ENCODE measurements at places on chromosomes 2 and 18.

DNA sequence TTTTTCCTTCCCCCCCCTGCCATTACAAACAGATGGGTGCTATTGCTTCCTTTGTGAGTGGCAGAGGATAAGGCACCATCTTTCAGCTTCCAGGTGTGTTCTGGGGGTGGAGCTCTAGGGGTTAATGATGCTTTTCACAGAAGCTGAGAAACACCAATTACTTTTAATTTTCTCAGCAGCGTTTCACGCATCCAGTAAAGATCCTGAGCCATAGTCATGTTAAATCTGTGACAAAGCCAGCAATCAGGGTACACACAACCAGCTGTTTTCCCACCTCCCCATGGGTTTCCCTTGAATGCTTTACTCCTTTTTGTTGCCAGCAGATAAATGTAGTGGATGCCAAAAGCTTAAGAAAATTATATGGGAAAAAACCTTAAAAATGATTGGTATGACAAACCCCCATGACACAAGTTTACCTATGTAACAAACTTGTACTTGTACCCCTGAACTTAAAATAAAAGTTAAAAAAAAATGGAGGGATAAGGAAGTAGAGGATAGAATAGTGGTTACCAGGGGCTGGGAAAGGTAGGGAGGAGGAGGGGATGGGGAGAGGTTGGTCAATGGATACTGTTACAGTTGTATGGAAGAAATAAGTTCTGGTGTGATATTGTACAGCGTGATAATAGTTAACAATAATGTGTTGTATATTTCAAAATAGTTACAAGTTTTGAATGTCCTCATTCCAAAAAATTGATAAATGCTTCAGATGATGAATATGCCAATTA is 70.0 kb downstream of the ACOXL start:
- DNase-seq, result no peak

DNA sequence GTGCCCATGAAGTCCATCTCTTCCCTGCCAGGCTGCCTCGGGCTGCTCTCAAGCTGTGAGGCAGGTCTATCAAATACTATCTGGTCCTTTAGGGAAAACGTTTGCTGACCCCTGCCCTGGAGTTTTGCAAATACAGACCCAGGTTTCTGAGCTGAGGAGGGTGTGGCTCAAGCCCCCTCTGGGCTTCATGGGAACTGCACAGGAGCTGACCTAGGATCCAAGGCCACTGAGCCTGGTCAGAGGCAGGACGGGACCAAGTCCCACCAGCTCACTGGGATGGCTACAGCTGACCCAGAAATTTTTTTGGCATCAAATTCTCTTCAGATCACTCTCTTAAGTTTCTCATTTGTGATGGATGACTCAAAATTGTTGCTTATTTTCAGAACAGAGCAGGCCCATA is 14.1 kb downstream of the ZNF516 start:
- no peak for DNase-seq

- no peak for DNase-seq
Observed at GRCh38 chr18:79314838-79315388, 80.8 kb upstream of the NFATC1 start.

DNA sequence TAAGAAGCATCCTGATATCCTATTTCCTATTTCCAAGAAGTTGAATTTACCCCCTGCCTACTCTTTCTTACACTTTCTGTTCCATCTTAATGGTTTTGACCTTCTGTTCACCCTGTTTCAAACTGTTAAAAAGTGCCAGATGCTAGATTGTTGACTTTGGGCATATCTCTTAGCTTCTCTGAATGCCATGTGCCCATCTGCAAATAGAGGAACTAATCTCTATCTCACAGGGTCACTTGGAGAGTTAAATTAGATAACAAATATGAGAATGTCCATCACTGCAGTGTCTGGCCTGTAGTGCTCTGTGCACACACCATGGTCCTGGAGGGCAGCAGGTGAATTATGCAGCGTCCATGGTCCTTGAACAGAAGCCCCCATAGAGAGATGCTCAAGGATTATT is 83.8 kb downstream of the LRATD1 start:
- DNase-seq, result no peak

GRCh38 chr2:164760179-164760578 is 81.4 kb downstream of the COBLL1 start:
- DNase-seq, result no peak

- DNase-seq, result no peak
Observed at GRCh38 chr2:147386284-147386683, 458.5 kb upstream of the ACVR2A start.

GRCh38 chr2:128372621-128373341 is 54.1 kb upstream of the HS6ST1 start:
- peak; percentile 32 for DNase-seq

- DNase-seq, result no peak
Observed at GRCh38 chr2:217158928-217159327, 299.1 kb upstream of the TNP1 start.

DNA sequence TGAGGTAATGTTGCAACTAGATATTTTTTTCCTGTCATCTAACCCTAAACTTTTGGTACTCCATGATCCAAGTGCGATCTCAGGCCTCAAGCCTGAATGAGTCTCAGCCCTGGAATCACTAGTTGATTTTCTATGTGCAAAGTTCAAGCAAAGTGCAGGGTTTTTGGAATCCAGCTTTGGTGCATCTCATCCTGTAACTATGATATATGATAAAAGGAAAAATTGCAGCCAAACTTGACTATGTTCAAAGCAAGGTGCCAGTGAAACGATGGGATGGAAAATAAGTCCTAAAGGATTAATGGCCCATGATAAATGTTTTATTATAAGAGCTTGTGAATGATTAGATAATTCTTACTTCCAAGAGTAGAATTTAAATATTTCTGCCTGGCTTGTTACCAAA is 78.9 kb upstream of the NT5C1B start:
- DNase-seq, result peak; percentile 56

DNA sequence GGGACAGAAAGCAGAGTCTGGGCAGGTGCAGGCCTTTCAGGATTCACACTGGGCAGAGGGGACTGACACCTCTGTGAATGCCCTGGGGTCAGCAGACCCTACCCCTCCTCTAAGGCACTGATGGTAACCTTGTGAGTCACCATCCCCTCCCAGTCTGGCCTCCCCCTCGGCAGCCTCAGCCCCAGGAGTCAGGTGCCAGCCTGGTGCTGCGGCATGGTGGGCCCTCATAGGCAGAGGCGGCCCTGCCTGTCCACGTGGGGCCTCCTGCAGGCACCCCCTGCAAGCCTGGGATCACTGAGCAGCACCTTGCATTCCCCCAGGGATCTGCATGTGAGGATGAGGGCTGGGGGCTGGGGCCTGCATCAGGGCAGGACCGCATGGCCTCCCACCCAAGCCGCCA is 4.8 kb upstream of the GPR17 start:
- no peak for DNase-seq

GRCh38 chr2:27710640-27711430 is 47.1 kb downstream of the SLC4A1AP start:
- no peak for DNase-seq

- no peak for DNase-seq
Observed at GRCh38 chr18:61896757-61897156, 4.0 kb upstream of the RNF152 start.

DNA sequence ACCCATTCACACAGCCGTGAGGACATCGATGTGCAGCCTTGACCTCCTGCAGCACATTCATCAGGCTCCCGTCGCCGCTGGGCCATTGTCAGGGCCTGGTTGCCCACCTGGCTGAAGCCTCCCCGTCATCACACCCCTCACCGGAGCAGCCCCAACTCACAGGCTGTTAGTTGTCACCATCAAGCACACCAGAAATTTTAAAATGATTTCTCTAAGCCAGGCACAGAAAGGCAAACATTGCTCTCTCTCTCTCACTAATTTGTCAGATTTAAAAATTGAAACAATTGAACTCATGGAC is 167.1 kb downstream of the RTP5 start:
- no peak for DNase-seq

DNA sequence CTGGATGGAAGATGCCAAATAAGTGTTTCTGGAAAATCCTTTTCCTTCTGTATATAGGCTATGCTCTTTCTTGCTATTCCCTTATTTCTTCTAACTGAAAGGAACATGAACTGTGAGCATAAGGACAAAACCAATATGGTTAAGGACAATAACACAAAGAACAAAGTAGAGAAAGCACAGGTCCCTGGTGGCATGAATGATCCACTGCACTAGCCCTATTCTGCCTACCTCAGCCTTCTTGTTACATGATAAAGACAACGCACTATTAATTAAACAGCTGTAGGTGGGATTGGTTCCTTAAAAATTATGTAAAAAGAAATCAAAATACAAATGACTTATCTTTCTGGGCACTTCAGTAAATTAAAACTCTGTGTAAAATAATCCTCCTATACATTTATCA is 1.9 kb upstream of the WDR75 start:
- peak; percentile 19 for DNase-seq

- no peak for DNase-seq
Observed at GRCh38 chr2:214992911-214993310, 145.5 kb downstream of the ABCA12 start.

DNA sequence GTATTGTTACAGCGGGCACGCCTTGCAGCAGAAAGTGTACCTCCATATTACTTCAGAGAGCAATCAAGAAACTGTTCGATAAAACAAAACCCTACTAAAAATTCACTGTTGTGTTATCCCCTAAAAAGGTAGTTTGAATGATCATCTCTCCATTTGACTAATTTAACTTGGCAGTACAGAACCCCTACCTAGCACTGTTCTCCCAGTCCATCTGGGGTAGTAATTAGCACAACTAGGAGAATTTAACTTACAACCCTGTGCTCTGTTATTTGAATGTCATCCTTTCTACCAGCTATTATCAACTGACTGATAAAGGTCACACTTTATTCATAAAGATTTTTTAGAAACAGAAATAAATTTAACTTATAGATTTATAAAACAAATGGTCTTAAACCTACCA is 121.2 kb downstream of the EPB41L3 start:
- DNase-seq, result no peak

DNA sequence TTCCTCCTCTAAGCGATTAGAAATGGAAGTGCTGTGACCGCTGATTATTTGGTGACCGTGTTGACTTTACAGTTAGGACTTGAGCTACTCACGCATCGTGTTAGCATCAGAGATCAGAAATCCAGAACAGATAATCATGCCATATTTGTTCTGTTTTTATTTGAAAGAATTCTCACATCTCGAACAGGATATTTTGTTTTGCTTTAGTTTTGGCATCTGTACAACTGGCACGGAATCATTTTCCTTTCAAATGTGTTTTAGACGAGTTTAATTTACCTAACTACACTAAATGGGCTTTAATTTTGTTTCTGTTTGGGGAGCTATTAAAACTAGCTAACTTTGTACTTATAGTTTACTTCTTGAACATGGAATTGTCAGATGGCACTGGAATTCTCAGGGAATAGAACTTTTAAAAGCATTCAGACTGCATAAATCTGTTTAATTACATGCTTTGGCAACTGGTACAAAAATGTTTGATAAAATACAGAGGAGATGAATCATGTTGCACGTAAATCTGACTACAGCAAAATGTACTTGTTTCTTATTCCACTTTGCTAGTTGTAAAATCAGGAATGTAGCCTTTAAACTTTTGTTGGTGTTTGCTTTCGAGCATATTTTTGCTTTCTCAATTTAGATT is 1.4 kb downstream of the ITPRID2 start:
- DNase-seq, result no peak

- DNase-seq, result no peak
Observed at GRCh38 chr2:29580223-29580622, 341.2 kb downstream of the ALK start.

GRCh38 chr18:13641551-13642439 is 84.6 kb downstream of the FAM210A start:
- no peak for DNase-seq

- DNase-seq, result no peak
Observed at GRCh38 chr2:176652300-176653182, 383.3 kb downstream of the MTX2 start.

- DNase-seq, result no peak
Observed at GRCh38 chr18:37471637-37472036, 94.0 kb downstream of the CELF4 start.

DNA sequence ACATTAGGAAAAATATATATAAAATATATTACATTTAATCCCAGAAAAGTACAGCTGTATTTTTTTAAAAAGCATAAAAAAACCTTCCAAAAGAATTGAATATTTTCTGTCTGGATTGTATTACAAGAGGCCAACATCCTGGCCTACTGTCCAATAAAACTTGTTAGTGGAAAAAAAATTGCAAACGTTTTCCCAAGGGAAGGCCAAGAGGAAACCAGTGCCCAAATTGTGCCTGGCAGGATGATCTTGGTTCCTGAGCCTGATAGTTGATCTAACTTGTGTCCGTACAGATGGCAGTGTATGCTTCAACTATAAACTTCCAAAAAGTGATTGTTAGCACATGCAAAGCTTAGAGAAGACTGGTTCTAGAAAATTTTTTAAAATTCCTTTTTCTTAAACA is 90.6 kb upstream of the LPIN2 start:
- no peak for DNase-seq
